SK-MEL-5 (cell line): ENCODE measurements at places on chromosomes 3 and 15. TPM values are rescaled to one million over a fixed set of nuclear protein-coding genes. Genes with fewer than 3 reads are reported as not detected.
A peak's percentile ranks its signal among the peaks of the same experiment; 100 is the strongest.

The GP5 gene
- not detected in 2 replicates for total RNA-seq

- no peak for DNase-seq
Measured at GRCh38 chr15:82317091-82317489, 32.2 kb downstream of the GOLGA6L10 start.

The CHRFAM7A gene
- total RNA-seq, result 0.40 and 1.9 TPM in 2 replicates

DNA sequence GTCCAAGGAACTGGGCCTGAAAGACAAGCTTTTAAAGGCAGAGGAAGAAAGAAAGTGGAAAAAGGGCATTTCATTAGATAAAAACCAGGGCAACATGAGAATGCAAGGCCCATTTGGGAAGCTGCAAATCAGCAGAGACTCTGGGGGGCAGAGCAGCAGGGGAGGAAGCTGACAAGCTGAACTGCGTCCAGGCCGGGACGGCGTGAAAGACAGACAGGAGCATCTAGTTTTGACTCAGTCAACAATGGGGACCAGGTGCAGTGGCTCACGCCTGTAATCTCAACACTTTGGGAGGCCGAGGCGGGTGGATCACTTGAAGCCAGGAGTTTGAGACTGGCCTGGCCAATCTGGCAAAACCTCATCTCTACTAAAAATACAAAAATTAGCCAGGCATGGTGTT is 69.9 kb downstream of the CDC25A start:
- no peak for DNase-seq

- no peak for DNase-seq
Measured at GRCh38 chr15:31274496-31275330, 51.9 kb upstream of the KLF13 start.

The CLDN16 gene
- total RNA-seq, result not detected in 2 replicates

- no peak for DNase-seq
Measured at GRCh38 chr15:83365370-83365938, 81.0 kb upstream of the BNC1 start.

DNA sequence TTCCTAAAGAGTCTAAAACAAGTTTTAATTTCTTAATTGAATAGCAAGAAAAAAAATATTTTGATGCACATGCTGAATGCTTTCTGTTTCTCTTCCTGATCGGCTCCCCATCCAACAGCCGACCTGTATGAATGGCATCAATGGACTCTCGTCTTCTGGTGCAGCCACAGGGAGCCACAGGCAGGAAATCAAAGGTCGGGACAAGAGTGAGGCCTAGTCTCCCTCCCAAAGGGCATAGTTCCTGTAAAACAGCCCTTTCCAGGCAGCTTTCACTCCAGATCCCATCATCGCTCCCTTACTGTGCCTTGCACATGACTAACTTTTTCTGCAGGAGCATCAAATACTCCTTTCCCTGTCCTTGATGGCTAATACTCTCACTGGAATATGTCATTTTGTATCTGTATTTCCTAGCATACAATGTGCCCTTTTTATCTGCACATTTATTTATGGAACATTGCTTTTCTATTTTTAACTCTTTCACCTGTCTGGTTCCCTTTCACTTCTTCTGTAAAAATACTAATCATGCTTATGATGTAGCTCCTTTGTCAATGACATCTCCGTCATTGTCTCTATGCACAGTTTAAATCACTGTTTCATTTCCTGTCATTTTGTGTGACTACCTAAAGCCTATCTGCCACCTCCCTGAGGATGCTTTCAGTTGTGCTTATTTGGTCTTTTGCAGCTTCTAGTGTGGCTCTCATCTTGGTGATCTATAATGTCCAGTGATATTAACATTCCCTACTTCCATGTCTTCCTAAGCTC is 326.2 kb downstream of the CTNNB1 start:
- DNase-seq, result no peak

The PLCL2 gene
- total RNA-seq, result 3.5 and 4.4 TPM in 2 replicates

- no peak for DNase-seq
Measured at GRCh38 chr15:74385733-74386132, 18.3 kb upstream of the CYP11A1 start.

- peak; percentile 77 for DNase-seq
Measured at GRCh38 chr3:133930341-133930933, 34.8 kb upstream of the RAB6B start.

DNA sequence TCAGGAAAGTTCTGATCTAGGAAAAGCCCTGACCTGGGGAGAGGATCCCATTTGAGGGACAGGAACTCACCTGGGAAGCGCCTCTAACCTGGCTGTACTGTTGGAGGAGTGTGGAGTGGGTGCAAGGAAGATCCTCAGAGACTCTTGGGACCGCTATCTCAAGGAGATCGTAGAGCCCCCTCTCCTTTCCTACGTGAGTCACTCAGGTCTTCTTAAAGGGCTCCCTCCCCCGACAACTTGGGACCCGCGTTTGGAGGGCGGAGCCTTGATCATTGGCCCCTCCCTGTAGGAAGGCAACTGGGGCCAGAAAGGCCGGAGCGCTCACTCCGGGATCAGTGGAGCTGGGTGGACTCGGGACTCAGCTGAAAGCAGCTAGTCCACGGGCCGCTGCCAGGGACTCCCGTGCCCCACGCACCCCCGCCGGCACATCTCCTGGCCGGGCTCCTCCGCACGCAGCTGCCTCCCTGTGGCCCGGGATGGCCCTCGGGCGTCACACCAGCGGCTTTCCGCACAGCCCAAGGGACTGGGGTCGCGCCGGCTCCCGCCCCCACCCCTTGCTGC is 520 bp downstream of the SLC26A6 start:
- DNase-seq, result peak; percentile 60

- DNase-seq, result no peak
Measured at GRCh38 chr3:88235102-88235501, 85.3 kb downstream of the C3orf38 start.

GRCh38 chr3:105827959-105828358 is 40.9 kb downstream of the CBLB start:
- DNase-seq, result peak; percentile 92

DNA sequence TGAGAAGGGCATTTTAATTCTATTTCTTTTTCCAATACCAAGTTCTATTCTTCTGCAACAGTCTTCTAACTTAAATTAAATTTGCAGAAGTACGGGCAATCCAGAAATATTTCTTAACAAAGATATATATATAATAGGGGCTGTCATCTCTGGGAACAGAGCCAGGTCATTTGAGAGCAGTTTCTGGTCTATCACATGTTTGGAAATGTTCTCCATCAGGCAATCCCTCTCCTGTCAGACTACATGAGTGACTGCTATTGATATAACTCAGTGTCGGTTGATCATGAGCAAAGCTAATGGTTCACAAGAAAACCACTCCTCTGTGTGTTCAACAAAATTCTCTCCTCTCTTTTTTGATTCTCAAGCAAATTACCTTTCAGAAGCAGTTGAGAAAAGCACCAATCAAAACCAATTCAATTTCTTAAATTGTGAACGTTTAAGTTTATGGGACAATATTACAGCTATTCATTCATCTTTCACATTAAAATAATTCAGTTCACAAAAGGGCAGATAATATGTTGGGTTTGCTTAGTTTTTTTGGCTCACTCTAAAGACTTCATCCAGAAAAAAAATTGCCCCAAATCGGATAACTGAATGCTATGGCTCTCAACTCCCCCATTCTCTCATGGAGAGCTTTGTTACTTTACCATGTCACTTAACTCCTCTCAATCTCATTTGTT is 152.9 kb upstream of the TGFBR2 start:
- peak; percentile 93 for DNase-seq

The PATL2 gene
- total RNA-seq, result 0.19 and 0.21 TPM in 2 replicates

DNA sequence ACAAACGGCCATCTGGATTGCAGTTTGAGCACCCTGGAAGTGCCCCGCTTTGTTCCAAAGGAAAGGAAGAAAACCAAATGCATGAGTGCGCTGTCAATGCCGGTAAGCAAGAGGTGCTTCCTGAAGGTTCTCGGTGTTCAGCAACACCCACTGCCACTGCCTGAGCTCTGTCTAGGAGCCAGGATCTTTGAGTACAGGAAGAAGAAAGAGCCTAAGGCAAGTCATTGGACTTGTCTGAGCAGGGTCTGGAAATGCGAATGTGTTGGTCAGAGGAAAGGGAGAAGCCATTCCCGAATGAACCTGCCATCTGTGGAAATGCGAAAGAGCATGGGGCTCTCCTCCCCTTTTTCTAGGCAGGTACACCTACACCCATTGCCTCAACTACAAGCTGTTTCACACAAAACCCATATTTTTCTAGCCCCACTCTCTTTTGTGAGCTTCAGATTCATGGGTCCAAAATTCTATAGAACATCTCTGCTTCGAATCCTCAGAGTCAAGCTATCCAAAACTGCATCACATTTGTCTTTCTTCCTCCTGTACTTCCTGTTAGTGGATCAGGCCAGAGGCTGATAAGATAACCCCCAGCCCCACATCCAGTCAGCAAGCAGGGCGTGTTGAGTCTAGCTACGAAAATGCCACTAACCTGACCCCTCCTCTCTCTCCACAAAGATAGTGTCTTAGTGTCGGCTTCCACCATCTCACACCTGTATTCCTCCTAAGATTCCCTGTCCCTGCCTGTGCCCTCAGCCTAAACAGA is 55.6 kb upstream of the C15orf61 start:
- no peak for DNase-seq

DNA sequence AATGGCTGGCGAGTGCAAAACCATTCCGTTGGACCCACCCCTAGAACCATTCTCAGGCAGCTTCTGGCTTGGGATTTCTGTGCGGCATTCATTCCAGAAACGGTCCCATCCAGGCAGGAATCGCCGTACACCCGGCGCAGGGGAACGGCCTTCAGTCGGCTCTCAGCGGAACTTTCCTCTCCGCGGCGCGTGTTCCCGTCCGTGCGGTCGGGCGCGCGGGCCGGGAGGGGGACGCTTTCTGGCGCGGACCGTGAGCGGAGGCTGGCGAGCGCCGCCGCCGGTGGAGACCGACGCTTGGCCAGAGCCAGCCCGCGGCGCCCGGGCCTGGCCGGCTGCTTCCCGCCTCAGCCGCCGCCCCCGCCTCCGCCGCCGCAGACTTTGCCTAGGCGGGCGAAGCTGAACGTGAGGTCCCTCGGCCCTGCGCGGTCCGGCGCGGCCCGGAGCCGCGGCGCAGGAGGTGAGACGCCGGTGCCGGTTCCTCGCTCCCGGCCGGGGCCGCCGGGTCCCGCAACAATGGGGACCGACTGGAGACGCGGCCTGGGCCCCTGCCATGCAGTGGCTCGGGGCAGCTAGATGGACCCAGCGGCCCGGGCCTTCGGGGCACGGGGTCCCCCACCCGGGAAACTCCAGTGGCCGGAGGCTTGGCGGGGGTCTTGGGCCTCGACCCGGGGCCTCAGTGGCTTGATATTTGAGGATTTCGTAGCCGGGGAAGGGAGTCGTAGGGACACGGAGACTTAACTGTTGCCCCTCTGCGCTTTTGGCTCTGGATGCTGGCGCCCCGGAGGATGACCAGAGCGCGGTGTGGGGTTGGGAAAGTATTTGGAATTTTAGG is at the start of gene RAD54L2:
RAD54L2 (plus strand) TSS at position 261 of the 832 bp plus-strand sequence. CDS start 51,702 bp downstream, outside the sequence.
- peak; percentile 84 for DNase-seq

The TRAIP gene
- total RNA-seq, result 6.1 TPM in 2 replicates

The DGKG gene
- total RNA-seq, result 4.7 and 5.2 TPM in 2 replicates

DNA sequence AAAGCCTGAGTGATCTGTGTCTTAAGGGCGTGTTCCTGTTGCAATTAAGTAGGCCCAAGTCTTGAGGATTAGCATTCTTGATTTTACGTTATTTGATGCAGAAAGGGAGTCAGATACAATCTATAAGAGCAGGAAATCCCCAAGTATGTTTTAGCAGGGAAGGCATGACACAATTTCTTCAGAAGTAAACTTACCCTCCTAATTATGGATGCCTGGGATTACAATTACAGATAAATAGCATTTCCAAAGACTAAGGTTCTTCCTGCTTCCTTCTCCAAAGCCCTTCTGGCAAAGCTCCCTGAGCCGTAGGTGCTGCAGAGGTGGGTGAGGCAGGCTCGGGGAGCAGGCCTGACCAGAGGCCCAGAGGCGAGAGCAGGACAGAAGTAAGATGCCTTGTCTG is 34.9 kb upstream of the ST6GAL1 start:
- DNase-seq, result no peak

DNA sequence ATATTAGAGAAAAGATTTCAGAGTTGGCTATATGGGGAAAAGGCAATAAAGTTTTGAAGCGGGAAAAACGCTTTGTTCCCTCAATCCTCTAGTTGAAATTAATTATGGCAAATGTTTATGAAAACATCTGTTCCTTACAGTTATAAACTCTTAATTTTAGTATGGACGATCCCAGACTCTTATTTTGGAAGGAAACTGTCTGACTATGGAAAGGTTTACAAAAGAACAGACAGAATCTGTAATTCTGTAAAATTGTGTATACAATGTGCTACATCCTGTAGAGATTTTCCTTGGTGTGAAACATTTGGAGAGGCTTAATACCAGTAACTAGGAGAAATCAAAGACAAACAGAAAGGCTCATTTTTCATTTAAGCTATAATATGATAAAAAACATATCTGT is 311.8 kb downstream of the TBC1D5 start:
- DNase-seq, result no peak

The MAP1A gene
- 0.87 and 0.90 TPM in 2 replicates for total RNA-seq

- DNase-seq, result no peak
Measured at GRCh38 chr3:52176180-52176752, 21.7 kb upstream of the ALAS1 start.

- no peak for DNase-seq
Measured at GRCh38 chr15:36982430-36982829, 117.9 kb downstream of the MEIS2 start.

The SLC25A36 gene
- 92.5 and 97.8 TPM in 2 replicates for total RNA-seq

GRCh38 chr15:65869954-65870871 is 922 bp downstream of the RAB11A start:
- peak; percentile 49 for DNase-seq

GRCh38 chr3:159711560-159712333 is 276.9 kb upstream of the IL12A start:
- DNase-seq, result peak; percentile 45
